ENCODE measurements at places on chromosomes 2 and 18.

- DNase-seq = peak; percentile 72
Observed at GRCh38 chr2:174492963-174493431, 6.2 kb upstream of the GPR155 start.

DNA sequence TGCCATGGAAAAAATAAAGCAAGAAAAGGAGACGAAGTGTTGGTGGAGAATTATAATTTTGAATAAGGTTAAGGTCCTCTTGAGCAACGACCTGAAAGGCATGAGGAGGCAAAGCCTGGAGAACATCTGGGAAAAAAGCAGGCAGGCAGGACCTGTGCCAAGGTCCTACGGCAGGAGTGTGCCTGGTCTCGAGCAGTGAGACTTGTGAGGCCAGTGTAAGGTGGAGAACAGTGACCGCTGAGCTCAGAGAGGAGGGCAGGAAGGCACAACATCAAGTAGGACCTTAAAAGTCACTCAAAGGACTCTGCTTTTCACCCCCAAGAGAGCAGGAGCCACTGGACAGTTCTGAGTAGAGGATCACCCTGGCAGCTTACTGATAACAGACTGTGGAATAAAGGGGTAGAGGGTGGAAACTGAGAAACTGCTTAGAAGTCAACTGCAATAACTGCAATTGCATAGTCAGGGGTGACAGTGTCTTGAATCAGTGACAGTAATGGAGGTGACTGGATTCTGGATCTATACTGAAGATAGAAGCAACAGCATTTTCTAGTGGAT, 3.5 kb downstream of the NOL10 start:
- DNase-seq = no peak

DNA sequence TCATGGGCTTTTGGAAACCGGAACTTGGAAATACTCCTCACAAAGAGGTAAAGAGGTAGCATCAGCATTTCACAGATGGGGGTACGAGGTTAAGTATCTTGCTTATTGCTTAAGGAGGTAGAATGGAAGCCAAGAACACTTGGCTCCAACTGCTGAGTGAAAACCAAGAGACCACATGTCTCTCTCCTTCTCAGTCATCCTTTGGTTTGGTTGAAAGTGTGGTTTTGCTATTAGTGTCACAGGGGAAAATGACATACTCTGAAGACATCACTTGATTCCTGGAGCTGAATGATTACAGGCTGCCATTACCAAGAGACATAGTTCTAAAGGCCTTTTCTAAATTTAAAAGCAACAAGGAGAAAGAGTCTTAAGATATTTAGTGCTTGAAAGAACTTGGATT, 41.5 kb downstream of the ANTXR1 start:
- no peak for DNase-seq

- no peak for DNase-seq
Observed at GRCh38 chr2:184683911-184684310, 85.6 kb downstream of the ZNF804A start.

DNA sequence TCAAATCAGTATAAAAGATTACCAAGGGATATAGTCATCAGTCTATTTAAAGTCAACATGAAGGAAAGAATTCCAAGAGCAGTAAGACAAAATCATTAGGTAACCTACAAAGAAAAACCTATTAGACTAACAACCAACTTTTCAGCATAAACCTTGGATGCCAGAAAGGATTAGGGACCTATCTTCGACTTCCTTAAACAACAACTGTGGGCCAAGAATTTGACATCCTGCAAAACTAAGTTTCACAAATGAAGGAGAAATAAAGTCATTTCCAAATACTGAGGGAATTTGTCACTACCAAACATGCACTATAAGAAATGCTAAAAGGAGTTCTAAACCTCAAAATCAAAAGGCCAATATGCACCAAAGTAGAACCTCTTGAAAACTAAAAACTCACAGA, 147.9 kb upstream of the TFPI start:
- no peak for DNase-seq

DNA sequence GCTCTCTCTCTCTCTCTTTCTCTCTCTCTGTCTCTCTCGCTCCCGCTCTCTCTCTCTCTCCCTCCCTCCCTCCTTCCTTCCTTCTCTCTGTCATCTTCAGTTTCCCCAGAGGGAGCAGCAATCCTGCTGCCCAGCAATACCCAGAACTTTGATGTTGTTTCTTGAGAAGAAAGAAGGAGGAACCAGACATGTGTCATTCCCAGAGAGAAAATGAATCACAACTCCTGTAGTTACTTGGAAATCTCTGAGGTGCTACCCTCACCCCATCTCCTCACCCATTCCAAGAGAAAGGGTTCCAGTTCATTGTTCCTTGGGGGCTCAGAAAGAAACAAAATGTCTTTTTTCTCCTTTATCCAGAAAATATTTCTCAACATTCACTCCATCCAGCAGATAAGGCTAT, 449.1 kb downstream of the TNS1 start:
- DNase-seq = no peak

DNA sequence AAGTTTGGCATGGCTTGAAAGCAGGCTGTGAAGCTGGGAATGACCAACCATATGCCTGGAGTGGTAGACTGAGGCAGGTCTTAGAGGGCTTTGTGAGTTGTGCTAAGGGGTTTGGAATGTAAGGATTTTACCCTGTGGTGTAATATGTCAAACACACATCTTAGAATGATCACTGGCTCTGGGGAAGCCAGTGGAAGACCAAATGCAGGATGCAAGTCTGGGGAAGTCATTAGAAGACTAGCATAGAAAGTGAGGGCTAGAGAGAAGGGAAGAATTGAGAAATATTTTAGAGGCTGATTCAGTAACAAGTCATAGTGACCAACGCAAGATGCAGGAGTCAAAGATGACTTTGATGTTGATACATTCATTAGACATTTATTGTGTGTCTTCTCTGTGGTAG, 3.5 kb upstream of the FHOD3 start:
- DNase-seq = no peak

DNA sequence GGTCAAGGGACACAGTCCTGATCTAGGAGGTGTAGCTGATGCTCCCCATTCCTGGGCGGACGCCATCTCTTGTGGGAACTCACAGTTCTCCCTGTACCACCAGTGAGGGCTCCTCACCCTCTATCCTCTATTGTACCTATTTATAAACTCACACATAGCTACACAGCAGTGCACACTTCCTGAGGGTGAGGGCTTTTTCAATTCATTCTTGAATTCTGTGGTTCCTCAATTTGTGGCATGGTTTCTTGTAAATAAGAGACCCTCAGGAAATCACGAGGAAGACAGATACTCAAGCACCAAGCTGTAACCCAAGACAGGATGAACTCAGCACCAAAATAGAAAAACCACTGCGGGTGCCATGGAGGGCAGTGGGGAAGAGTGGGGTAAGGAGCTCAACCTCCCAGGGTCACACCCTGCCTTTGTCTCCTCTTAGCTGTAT, 245.9 kb upstream of the PXDN start:
- DNase-seq = no peak

DNA sequence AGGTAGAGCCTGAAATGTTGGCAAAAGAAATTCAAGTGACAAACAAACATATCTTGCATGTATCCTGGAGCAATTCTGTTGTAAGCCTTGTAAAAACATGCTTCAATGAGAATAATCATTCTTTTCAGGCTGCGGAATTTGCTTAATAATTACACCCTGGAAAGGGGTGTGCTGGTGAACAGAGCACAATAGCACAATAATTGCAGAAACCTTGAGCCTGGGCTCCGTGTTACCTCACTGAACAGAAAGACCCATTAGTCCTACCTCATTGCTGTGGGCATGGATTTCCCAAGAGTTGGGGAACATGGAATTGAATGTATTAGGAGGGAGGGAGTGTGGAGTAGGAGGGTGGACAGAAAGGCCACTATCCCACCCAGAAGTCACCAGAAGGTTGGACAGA, 168.0 kb upstream of the ALKAL2 start:
- no peak for DNase-seq

- DNase-seq = no peak
Observed at GRCh38 chr2:72115110-72116080, 32.3 kb downstream of the CYP26B1 start.

- DNase-seq = no peak
Observed at GRCh38 chr2:85133751-85134254, 611 bp downstream of the TCF7L1 start.

DNA sequence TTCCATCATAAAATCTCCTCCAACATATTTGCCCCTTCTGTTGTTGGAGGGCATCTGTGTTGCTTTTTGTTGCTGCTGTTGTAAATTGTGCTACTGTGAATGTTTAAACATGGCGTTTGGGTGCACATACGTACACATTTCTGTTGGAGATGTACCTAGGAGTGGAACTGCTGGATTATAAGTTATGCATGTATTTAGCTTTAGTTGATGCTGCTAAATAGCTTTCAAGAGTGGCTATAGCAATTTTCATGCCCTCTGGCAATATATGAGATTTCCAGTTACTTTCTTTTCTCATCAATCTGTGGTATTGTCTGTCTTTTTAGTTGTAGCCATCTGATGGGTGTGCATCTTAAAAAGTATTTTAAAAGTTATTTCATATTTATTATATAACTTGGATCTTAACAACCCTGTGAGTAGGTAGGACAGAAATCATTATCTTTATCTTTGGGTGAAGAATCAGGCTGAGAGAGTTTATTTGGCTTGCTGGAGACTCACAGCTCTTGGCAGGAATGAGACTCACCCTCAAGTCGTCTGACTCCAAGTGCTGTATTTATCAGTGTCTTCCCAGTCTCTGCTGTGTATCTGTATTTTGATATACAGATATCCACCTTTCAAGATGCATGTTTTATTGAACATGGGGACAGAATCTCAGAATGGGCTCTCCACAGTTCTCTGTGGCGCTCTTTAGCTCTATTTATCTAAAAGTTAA, 16.9 kb downstream of the ZNF236 start:
- DNase-seq = no peak

- DNase-seq = peak; percentile 72
Observed at GRCh38 chr2:157413326-157414035, 30.4 kb downstream of the CYTIP start.

- no peak for DNase-seq
Observed at GRCh38 chr2:39179974-39180960, 59.4 kb upstream of the SOS1 start.

- DNase-seq = no peak
Observed at GRCh38 chr2:11082880-11083279, 72.4 kb upstream of the SLC66A3 start.

GRCh38 chr18:48024881-48025660, 94.6 kb upstream of the SMAD2 start:
- DNase-seq = no peak

- no peak for DNase-seq
Observed at GRCh38 chr18:43590182-43590903, 313.1 kb upstream of the SYT4 start.

- DNase-seq = no peak
Observed at GRCh38 chr2:38515155-38516074, 87.3 kb downstream of the HNRNPLL start.

DNA sequence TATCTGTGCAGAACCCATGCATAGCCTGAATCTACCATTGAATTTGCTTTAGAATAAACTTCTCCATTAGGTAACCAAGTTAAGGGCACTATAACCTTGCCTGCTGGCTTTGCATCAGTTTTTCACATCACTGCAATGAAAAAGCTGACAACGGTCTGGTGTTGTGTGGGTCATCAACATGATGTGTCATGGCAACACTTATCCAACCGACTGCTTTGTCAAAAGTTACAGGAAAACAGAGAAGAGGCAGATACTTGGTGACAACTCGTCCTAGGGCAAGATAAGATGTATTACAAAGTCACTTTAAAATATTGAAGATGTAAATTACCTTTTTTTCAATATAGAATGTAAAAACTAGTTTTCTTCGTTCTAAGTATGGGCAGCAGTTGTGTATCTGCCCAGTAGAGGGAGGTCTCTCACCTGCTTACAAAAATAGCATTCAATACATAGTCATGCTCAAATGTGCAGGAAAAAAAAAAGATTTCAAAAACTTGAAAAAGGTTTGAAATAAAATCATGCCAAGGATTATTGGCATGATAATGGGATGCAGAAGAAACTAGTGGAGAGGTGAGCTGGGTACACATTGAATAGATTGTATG, 96.3 kb downstream of the EVA1A start:
- DNase-seq = no peak

GRCh38 chr2:218019411-218020060, 16.7 kb upstream of the TNS1 start:
- no peak for DNase-seq

GRCh38 chr2:110843496-110843895, 111.1 kb downstream of the ACOXL start:
- no peak for DNase-seq

DNA sequence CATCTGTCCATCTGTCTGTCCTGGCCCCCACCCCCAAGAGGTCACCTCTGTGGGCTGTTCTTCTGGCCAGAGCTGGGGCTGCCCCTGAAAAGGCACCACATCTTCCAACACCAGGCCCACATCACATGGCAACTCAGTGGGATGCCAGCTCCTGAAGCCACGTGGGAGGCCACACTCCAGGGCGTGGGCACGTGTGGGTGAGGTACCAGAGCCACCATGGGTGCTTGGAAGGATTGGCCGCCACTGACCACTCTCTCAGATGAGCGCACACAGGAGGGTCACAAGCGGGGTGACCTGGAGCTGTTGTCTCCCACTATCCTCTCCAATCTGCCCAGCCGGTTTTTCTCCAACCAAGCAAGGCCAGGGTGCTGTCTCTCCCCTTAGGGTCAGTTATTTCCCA, 197.9 kb downstream of the TFCP2L1 start:
- DNase-seq = no peak

GRCh38 chr2:207911215-207911614, 114.1 kb downstream of the PLEKHM3 start:
- DNase-seq = no peak

- DNase-seq = no peak
Observed at GRCh38 chr2:113765276-113765675, 8.8 kb upstream of the SLC35F5 start.

GRCh38 chr2:209976698-209977385, 25.6 kb upstream of the RPE start:
- no peak for DNase-seq

- no peak for DNase-seq
Observed at GRCh38 chr2:41859615-41860514, 188.0 kb upstream of the PKDCC start.

DNA sequence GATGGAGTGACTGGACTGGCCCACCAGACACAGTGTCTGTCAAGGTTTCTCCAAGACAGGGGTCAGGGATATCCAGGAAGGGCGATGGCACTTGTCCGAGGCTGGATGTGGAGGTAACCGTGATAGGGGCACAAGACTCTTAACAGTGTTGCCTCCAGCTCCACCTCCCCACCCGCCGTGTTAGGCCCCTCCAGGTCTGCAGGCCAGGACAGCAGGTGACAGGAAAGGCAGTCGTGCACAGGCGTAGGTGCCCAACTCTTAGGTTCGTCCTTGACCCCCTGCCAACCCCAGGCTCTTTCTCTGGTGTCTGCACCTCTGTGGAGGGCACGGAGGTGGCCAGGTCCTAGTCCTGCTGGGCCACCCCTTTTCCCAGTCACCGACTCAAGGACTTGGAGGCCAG, 10.1 kb downstream of the ITM2C start:
- no peak for DNase-seq

- DNase-seq = no peak
Observed at GRCh38 chr2:169877398-169877797, 50.1 kb downstream of the UBR3 start.

All from T-cell (primary cell).